ENCODE measurements at places on chromosomes 6 and 20. TPM values are rescaled to one million over a fixed set of nuclear protein-coding genes. Genes with fewer than 3 reads are reported as not detected.

Gene CLPSL2
- total RNA-seq, result not detected

Gene CLIC5
- 5.1 TPM for total RNA-seq

Gene TFAP2A
- total RNA-seq, result 0.72 TPM

Gene DNAH8
- total RNA-seq, result 0.10 TPM

Gene SYNDIG1
- total RNA-seq, result 23.9 TPM

Gene XKR7
- 1.8 TPM for total RNA-seq

Gene MCHR2
- 0.11 TPM for total RNA-seq

Gene CLDN20
- 0.79 TPM for total RNA-seq

Gene SIRPB2
- 2.6 TPM for total RNA-seq

Gene RAET1L
- not detected for total RNA-seq

Gene SLC22A3
- total RNA-seq, result 49.4 TPM

Gene BPIFB4
- total RNA-seq, result 0.44 TPM

Gene SYTL3
- total RNA-seq, result 4.6 TPM

Gene APOBEC2
- 0.17 TPM for total RNA-seq

Gene FAM162B
- total RNA-seq, result 6.7 TPM

Gene HLA-DOA
- 4.6 TPM for total RNA-seq

Gene C2
- 8.4 TPM for total RNA-seq

Gene FOXA2
- total RNA-seq, result 0.83 TPM

Gene ARMC12
- total RNA-seq, result 0.40 TPM

Gene SLA2
- total RNA-seq, result 0.39 TPM

Gene ESR1
- 0.20 TPM for total RNA-seq

Gene BPIFB6
- total RNA-seq, result not detected

Gene CD93
- 33.4 TPM for total RNA-seq

Measured in spinal cord (tissue), 10 donors.